ENCODE measurements at places on chromosomes 7 and 10.

- peak; percentile 21 for DNase-seq
These were observed 24.1 kb downstream of the PDSS1 start for GRCh38 chr10:26721561-26721960.

- no peak for DNase-seq
These were observed 14.0 kb downstream of the RBP3 start for GRCh38 chr10:47362199-47362598.

DNA sequence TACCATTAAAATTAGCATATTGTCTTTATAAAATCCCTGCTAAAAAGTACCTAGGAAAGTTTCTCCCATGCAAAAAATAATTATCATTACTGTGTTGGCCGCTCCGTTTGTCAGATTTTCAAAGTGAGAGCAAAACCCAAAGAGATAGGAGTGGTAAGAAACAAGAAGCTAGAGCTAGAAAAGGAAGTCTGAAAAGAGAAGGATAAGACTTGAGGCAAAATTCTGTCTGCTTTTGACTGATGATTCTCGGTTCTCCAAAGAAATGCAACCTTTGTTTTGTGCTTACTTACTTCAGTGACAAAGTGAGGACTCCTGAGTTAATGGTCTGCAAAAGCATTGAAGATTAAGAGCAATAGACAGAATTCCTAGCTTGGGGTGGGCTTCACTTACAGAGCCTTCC is 33.3 kb upstream of the CAPZA2 start:
- DNase-seq: no peak

- no peak for DNase-seq
These were observed 5.1 kb downstream of the GOLGA7B start for GRCh38 chr10:97854743-97855142.

GRCh38 chr7:38694326-38694725 is 63.2 kb upstream of the AMPH start:
- no peak for DNase-seq

- DNase-seq: no peak
These were observed 11.2 kb upstream of the HTR5A start for GRCh38 chr7:155058896-155059295.

GRCh38 chr10:23158370-23158769 is 33.7 kb upstream of the PTF1A start:
- DNase-seq: peak; percentile 14

DNA sequence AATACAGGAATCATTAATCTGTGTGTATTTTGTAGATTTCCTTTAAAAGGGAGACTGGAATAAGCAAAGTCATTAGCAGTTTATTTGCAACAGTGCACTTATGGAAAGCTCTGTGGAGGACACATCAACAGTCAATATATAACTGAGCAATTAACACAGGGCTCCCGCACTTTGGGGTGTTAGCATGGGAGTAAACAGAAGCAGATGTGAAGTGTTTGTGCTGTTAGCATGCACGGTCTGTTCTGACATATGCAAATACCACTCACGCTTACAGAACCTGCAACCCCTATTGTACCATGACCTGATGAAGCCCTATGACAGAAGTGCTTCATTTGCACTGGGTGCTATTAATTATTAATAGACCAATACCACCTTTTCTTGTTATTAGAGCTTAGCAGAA is 118.9 kb downstream of the PPP1R3A start:
- DNase-seq: no peak

DNA sequence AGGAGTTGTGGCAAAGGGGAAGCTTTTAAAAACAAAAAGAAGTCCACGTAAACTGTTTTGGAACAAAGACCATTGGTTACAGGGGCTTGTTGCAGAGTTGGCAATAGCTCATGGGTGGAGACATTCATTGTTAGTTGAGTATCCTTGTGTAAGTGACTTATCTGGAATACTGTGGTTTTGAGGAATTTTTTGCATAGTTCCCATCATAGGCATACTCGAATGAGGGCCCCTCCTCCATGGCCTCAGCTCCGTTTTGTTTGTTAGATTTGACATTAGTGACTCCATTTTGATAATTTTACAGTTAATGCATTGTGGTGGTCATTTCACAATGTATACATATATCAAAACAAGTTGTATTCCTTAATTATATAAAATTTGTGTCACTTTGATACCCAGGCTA is 12.8 kb upstream of the SMKR1 start:
- DNase-seq: no peak

- no peak for DNase-seq
These were observed 220.6 kb downstream of the GPAM start for GRCh38 chr10:111962951-111963350.

GRCh38 chr10:94123258-94123995 is 129.7 kb downstream of the PLCE1 start:
- no peak for DNase-seq

- no peak for DNase-seq
These were observed 14.3 kb downstream of the GRK5 start for GRCh38 chr10:119221666-119222065.

- no peak for DNase-seq
These were observed 38.3 kb downstream of the AKR1B1 start for GRCh38 chr7:134420424-134421125.

DNA sequence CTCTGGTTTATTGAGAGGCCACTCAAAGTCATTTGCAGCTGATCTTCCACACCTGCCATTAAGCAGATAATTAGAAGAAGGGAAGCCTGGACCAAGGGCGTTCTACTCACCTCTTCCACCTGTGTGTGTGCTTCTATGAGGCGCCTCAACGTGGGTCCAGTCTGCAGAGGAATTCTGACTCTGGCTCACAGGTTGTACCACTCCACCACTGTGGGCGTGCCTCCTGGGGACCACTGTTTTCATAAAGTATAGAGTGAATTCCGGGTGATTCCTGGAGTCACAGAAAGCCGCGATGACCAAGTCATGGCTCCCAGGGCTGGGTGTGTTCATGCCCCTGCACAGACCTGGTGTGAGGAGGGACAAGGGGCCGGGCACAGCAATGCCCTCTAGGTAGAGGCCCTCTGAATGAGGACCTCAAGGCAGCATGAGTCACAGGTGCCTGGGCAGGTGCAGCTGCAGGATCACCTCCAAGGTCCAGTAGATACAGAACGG is 408.3 kb upstream of the MGMT start:
- no peak for DNase-seq

DNA sequence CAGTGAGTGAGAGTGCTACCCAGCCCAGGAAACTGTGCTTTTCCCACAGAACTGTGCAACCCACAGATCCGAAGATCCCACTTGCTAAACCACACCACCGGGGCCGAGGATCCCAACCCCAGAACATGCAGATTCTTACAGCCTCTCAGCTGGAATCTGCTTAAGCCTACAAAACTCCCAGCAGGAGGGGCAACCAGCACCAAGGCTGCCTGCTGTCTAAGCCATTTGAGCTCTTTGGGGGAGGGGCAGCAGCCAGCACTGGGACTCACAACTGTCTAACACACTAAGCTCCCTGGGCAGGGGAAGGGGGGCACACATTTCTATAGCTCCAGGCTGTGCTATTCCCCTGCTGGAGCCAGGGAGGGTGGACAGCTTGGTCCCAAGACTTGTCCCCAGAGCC is 529.9 kb downstream of the XPNPEP1 start:
- no peak for DNase-seq

DNA sequence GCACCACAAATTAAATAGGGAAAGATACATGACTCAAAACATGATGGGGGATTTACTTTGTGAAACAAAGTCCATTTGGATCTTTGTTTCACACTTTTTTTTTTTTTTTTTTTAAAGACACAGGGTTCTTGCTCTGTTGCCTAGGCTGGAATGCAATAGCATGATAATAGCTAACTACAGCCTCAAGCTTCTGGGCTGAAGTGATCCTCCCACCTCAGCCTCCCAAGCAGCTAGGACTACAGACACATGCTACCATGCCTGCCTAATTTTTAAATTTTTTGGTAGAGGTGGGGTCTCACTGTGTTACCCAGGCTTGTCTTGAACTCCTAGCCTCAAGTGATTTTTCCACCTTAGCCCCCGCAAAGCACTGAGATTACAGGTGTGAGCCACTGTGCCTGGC is 172.6 kb upstream of the KLF14 start:
- no peak for DNase-seq

DNA sequence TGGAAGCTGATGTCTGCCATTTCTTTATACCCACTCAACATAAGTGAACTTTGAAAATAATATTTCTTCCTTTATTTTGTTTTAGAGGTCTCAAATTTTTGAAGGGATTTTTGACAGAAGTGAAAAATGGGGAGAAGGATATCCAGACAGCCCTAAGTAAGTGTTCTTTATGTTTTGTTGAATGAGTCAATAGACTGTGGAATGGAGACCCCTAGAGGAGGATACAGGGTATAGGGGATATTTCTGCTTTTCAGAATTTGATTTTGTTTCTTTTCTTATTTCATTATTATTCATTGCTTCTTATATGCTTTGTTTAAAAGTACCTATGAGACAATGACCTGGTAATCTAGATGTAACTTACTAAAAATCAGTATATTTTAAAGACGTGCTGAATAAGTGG is 34.4 kb downstream of the PLEKHA8 start:
- DNase-seq: no peak

DNA sequence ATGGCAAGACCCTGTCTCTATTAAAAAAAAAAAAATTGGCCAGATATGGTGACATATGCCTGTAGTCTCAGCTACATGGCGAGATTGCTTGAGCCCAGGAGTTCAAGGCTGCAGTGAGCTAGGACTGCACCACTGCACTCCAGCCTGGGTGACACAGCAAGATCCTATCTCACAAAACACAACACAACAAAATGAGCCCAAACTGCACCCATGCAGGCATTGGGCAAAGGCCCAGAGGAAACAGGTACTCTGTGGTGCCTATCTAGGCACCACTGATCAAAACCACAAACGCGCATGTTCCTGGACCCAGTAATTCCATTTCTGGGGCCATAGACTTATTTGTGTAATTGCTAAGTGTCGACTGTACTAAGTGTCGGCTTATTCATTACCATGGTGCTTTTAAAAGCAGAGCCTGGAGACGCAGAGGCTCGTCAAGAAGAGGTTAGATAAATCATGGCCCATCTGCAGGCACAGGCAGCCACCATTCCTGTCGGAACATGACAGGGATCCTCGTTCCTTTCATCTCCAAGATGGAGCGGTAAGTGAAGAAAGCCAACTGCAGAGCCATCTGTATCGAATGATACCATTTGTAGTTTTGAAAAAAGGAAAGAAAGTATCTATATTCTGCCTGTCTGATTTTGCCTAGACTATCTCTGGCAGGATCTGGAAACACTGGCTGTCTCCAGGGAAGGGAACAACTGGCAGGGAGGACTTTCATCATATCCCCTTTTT is 160.4 kb upstream of the RHEB start:
- no peak for DNase-seq

DNA sequence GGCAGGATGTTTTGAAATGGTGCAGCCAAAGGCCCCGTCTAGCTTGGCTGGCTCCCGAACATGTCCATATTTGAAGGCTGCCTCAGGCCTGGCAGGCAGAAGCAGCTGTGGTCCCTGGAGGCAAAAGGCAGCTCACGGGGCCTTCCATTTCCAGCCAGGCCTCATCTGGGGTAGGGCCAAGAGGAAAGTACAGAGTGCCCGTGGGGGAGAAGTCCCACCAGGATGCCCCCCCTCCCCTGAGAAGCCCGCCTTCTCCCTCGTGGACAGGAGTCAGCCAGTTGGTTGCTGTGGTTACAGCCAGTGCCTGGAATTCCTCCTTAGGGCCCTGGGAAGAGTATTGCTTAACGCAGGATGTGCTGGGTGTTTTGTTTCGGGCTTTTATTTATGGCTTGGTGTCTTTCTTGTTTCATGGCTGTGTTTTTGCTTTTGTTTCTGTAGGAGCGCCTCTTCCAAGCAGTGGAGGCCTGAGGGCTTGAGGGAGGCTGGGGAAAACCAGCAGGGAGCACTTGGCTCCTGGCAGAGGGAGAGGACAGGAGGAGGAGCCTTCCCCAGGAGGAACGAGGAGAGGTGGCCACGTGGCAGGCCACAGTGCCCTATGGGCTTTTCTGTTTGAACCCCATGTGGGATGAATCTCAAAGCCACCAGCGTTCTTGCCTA is 45.4 kb downstream of the CHST3 start:
- no peak for DNase-seq

DNA sequence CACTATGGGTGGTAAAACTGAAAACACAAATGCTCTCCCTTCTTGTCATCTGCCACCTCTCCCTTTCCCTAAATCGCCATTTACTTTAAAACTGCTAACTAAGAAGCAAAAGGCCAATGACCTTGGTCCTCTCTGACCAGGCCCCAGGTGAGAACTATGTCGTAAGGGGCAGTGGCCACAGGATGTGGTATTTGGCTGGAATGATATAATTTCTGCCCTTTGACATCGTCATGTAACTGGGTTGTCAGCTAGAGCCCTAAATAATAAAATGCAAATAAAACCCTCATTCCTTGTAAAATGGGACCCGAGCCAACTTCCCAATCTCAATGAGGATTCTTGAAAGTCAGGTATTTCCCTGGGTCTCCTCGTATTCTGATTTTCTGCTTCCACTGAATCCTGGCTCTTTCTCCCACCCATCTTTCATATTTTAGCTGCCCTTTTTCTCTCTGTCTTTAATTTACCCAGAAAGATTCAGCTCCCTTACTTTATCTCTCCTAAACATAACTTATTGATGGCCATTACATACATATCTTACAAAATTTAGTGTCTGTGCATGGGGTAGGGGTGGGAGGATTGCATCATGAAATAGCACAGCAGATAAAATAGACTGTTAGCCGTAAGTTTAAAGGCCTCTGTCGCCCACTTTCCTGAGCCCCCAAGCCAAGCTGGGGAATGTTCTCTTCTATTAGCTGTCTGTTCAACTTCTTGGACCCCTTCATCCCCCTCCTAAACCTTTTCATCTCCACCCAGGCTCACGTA is 3.2 kb upstream of the EEPD1 start:
- no peak for DNase-seq

DNA sequence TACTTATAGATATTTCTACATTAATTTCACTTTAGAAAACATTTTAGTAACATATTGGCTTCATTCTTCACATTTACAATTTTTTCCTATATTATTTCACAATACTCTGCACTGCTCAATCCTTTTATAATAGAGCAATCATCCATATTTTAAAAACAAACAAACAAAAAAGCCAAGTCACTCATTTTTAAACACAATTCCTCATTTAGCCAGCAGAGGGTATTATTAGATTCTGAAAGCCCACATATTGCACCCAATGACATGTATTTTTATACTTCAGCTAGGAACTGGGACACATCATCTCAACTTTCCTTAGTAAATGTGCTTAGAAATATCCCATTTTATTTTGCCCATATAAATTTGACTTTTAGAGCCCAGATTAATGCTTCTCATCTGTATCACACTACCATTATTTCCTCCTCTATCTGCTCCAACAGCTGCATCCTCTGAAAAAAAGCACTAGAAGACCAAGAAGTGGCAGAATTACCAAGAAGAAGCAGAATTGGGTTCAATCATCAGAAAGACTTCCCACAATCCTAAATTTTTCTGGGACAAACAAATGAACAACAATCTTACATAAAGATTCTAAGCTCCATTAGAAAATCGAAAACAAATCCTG is 29.5 kb downstream of the CTNNA3 start:
- DNase-seq: no peak

DNA sequence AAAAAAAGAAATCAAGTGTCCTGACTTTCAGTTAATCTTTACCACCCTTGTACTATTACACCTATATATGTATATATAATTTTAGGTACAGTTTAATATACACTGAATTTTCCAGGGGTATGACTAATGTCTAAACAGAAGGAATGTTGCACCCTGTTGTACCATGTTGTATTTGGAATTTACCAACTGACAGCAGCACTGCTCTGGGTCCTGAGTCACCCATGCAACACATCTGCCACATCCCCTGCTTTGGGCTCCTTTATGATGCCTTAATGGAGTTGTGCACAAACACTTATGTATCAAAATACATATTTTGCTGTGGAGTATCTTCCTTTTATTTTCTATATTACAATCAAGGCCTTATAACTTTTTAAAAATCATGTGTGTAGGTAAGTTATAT is 21.2 kb downstream of the YAE1 start:
- no peak for DNase-seq
